GM04503 (cell line): ENCODE measurements at places on chromosomes 3 and 15.

DNA sequence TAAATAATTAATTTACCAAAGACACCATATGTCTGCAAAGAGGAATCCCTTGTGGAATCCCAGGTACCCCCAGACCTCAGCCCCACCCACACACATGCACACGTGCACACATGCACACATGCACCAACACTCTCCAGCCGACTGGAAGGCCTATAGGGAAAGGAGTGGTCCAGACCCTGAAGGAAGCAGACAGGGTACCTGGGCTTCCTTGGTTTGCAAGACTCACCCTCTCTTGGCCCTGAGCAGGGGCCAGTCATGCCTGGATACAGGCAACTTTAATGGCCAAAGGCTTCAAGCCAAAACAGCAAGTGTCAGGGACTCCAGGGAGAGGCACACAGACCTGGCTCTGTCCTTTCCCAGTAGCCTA, 8.9 kb upstream of the HAPLN3 start:
- no peak for DNase-seq

DNA sequence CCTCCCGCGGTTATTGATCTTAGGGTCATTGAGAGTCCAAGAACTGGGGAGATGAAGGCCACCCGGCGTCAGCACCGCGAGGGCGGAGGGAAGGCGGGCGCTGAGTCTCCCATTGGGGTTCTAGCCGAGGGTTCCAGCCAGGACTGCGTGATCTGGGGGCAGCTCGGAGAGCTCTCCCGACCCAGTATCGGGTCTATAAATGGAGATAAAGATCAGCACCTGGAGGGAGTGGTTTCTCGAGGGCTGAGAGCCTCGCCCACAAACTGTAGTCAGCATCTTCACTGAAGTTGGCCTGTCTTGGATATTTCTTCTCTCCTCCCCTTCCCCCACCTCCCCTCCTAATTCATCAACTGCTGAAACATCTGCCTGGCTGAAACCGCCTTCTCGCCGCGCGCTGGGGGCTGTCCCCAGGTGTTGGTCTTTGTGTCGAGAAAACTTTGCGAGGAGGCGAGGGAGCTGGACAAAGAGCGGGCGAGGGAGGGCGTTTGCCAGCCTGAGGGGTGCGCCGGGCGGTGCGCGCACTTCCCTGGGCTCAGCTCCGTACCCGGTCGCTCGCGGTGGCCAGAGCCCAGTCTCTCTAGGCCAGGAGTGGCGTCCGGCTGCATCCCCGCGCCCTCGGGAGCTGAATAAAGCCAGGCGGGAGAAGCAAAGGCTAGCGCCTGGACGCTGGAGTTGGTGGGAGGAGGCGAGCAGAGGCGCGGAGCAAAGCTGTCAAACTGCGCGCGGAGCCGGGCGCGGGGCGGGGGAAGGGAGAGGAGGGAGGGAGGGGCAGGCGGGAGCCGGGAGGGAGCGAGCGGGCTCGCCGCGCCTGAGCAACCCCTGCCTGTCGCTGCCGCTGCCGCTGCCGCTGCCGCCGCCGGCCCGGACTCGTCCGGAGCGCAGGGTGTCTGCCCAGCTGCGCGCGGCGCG, at the start of gene ST8SIA2:
Gene ST8SIA2 (plus strand): TSS at position 811 of the 909 bp plus-strand sequence. CDS start 184 bp downstream, outside the sequence.
- DNase-seq, result no peak

- no peak for DNase-seq
Observed at GRCh38 chr3:55180936-55181535, 253.2 kb upstream of the LRTM1 start.

DNA sequence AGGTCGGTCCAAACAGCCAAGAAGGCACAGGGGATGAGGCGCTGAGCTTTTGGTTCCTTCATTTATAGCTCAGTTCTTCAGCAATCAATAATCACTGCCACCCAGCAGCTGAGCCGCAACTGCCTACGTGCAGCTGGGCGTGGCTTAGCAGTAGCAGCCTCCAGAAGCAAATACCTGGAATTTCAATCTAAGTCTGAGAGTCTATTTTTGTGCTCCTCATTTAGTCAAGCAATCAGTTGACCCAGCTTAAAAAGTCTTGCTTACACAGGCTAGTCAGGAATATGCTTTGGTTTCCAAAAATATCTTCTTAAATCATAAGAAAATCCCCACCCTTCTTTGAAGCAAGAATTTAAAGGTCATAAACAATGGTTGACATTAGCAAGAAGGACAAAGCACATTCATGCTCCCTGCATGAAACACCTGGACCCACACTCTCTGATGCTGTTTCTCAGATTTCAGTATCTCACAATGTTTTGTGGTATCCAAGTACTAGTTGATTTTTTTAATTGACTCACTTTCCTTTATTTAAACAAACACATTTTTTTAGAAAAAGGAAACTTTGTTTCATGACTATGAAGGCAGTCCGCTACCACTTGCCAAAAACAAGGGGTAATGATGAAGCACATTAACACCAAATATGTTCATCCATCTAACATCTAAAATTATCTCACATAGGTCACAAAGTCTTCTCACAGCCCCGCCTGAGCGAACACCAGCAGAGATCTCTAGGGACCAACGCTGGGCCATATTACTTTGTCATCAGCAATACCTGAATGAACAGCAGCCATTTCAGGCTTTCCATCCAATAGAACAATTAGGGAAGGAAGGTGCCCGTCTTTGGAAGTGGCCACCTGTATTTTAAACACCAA, 106.1 kb downstream of the OXNAD1 start:
- DNase-seq, result no peak

- DNase-seq, result no peak
Observed at GRCh38 chr3:128804017-128804810, 75.2 kb upstream of the ACAD9 start.

- no peak for DNase-seq
Observed at GRCh38 chr3:48157202-48157840, 30.9 kb downstream of the CDC25A start.

- no peak for DNase-seq
Observed at GRCh38 chr15:67018441-67018840, 47.0 kb upstream of the SMAD3 start.

- DNase-seq, result no peak
Observed at GRCh38 chr15:95501865-95502264, 828.6 kb upstream of the NR2F2 start.

- DNase-seq, result no peak
Observed at GRCh38 chr3:71047616-71048531, 535.7 kb downstream of the FOXP1 start.

DNA sequence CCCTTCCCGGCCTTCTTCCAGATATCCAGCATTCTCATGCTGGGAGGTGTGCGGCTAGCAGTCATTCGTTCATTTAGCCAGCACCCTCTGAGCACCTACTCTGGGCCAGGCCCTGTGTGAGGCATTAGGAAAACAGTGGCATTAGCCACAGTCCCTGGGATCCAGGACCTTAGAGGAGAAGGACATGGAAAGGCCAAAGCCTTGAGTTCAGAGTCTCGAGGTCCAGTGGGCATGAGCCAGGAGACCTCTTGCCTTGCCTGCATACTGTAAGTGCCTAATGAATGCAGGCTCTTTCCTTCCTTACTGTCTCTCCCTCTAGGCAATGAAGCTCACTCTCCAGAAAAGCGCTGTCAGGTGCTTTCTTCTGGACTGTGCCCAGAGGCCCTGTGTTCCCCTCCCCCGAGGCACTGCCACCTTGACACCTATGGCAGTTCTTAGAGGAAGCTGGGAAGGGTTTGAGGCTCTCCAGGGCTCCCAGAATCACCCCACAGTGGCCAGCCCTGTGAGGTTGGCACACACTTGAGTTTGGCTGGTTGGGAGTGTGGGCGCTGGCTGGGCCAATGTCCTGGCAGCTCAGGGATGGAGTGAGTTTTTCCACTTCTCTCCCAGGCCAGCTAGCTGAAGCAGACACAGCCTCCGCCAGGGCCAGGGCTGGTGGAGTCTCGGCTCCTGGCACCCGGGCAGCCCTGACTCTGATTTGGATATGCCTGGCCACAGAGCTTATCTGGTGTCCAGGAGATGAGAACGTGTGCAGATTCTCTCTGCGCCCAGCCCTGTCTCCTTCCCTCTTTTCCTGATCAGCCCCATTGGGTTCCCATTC, 5.4 kb downstream of the CORO2B start:
- DNase-seq, result no peak

GRCh38 chr3:128112357-128112968, 11.1 kb downstream of the RUVBL1 start:
- peak; percentile 71 for DNase-seq

DNA sequence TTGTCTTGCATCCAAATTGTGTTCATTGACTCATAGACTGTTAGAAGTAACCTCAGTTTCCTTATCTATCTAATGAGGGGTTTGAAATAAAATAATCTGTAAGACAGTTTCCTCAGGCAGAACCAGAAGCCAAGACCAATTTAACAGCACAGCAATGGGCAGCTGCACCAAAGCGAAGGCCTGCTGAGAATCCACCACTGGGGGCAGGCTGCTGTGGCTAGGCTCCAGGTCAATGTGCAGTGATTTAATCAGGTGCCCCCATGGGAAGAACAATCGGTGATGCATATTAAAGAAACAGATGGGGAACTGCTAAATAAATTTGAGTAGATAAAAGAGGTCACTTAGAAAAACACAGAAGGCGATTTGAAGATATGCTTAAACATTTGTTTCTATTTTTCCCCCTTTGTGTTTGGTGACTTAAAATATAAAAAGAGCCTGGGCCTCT, 28.0 kb upstream of the TMOD3 start:
- DNase-seq, result no peak

GRCh38 chr15:101250873-101251829, 697 bp downstream of the CHSY1 start:
- no peak for DNase-seq

- no peak for DNase-seq
Observed at GRCh38 chr3:76438971-76439370, 600.9 kb upstream of the ROBO2 start.

GRCh38 chr3:158953131-158953530, 151.3 kb downstream of the MFSD1 start:
- no peak for DNase-seq

- no peak for DNase-seq
Observed at GRCh38 chr3:168066882-168067281, 28.8 kb downstream of the GOLIM4 start.

GRCh38 chr15:40290918-40291574, 8.2 kb upstream of the ANKRD63 start:
- DNase-seq, result no peak

DNA sequence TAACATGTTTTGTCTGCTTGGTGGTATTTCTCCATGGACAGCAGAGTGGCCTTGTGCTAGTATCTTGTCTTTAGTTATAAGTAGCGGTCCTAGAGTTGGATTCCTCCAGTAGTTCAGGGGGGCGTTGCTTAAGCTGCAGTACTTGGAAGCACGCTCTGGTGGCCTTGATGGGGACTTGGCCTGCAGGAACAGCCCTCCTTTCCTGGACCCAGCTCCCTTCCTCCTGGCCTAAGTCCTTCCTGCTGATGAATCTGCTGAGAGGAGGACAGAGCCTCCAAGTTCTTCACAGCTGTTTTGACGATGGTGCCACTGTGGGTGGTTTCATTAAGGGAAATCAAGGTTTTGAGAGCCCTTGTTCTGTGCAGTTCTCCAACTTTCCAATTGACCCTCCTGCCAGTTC, 38.6 kb upstream of the SEC22A start:
- no peak for DNase-seq

DNA sequence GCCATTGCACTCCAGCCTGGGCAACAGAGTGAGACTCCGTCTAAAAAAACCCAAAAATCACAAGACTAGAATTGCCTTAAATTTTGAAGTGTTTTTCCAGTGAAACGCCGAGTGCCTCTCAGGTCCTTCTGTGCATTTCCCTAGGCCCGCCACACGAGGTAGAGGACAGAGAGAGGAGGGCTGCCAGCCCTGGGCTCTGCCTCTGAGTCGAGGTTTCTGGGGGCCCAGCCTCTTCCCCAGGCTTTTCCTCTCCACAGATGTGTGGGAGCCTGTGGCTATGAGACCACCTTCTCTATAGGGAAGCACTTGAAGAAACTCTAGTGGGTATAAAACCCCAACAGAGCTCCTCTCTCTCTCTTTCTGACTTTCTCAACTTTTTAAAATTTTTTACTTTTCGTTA, 10.9 kb upstream of the EHD4 start:
- DNase-seq, result no peak

GRCh38 chr3:50575372-50575771, 6.0 kb downstream of the HEMK1 start:
- DNase-seq, result no peak

- no peak for DNase-seq
Observed at GRCh38 chr15:33315044-33315443, 4.3 kb downstream of the RYR3 start.

- DNase-seq, result no peak
Observed at GRCh38 chr3:15896500-15896899, 98.7 kb upstream of the ANKRD28 start.

DNA sequence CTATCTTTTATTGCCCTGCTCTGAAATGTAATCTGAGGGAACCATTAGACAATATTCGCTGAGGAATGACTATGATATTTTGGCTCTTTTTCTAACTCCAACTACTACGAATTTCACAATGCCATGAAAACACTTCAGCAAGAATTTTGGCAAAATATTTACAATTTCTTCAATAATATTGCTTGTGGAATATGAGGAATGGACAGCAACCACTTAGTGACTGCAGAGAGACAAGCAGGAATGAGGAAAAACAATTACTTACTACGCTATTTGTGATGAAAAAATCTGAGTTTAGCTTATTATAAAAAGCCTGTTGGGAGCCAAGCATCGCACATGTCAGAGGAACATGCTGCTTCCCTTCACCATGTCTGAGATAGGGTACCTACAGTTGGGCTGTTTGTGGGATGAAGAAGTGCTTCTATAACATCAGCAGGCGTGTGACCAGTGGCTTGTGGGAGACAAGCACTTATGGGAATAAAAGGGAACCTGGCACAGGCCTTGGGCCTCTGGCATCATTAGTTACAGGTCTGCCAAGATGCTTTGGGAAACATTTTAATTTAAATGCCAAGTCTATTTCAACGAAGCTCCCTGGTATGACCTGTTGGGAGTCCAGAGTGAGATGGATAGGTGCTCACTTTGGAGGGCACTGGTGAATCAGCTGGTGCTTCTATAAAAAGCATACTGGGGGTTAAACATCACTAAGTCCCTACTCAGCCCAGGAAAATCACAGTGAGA, 2.7 kb upstream of the PLCL2 start:
- no peak for DNase-seq

DNA sequence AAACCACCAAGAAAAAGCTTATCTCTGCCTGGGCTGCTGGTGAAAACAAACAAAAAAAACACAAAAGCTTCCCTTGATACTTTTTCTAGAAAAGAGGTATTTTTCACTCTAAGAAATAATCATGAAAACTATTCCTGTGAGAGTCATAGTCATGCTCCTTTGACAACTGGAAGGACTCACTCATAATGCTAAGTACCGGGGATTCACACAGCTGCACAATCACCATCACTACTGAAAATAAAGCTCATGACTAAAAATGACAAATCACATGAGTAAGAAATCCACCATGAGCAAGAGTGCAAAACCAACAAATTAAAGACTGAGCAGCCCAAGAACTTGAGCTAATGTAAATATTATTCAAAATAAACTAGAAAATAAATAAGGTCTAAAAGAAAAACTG, 10.6 kb upstream of the POU1F1 start:
- peak; percentile 8 for DNase-seq
